Lung (tissue), 17 donors: ENCODE measurements at places on chromosomes 2 and 18.
A peak's percentile ranks its signal among the peaks of the same experiment; 100 is the strongest.

GRCh38 chr2:49959961-49960553, 805.7 kb upstream of the FSHR start:
- no peak overlapping the region for H3K4me3 ChIP-seq
- no peak for DNase-seq
- H3K36me3 ChIP-seq: no peaks in the 10 kb centered on the region
- H3K27ac ChIP-seq: no peak overlapping the region

DNA sequence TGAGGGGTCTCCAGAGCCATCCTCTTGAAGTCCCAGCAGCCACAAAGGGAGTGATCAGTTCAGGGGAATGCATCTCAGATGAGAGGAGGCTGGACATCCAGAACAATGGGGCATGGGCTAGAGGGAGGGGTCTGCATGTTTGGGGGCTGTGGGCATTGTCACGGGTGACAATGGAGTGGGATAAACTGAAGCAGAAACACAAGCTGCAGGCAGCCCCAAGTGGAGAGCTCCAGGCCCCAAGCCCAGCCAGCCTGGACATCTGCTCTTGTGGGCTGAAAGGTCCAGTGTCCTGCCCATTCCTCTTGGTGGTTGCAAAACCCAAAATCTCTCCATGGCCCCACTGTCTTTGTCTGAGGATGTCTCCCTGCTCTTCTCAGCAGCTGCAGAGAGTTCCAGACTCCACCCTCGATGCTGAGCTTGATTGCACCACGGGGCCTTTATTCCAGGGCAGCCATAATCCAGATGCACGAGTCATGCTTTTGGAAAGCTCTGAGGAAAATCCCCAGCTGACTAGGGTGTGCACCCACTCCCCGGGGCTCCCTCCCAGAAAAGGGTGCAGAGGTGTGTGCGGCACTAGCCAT, 149.4 kb downstream of the TNS1 start:
- no peaks in the 10 kb centered on the region for H3K27me3 ChIP-seq
- peak; percentile 37 for DNase-seq
- peaks cover 6% of the 10 kb centered on the region for H3K36me3 ChIP-seq
- H3K27ac ChIP-seq: peak overlapping the region; percentile 29
- no peak overlapping the region for H3K4me3 ChIP-seq

DNA sequence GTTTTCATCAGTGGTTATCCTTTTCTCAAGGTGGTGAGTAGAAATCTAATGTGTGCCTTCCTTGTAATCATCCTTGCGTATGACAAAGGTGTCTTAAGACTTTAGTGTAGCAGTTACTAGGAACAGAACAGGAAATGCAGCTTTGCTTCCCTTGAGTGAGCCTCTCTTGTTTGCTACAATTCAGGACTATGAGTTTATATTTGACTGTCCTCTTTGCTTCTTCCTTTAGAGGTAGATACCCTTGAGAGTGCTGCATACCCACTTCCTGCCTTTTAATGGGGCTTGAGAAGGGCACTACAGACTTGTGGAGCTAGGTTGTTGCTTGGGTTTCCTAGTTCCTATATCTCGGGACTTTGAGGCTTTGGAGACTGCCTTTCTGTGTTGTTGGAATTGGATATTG, 3.8 kb downstream of the KCNJ13 start:
- peaks cover 3% of the 10 kb centered on the region for H3K4me1 ChIP-seq
- no peak for DNase-seq
- H3K36me3 ChIP-seq: peaks cover 12% of the 10 kb centered on the region
- no peak overlapping the region for H3K27ac ChIP-seq
- no peaks in the 10 kb centered on the region for H3K27me3 ChIP-seq

DNA sequence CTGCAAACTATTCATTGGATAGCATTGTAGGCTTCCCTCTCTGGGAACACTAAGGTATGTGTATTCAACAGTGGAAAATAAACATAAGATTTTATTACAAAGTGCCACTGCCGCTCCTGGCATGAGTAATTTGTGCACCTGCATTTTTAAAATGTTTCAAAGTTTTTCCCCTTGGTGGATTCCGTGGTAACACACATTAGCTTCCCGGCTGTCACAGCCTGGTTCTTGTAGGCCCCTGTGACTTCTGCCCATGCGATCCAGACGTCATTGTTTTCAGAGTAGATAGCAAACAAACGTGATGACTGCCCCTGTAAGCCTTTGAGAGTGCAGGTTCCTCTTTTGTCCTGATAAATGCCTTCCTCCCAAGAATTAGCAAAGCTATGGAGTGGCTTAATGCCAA, 421.0 kb downstream of the ZNF521 start:
- H3K4me3 ChIP-seq: no peak overlapping the region
- H3K4me1 ChIP-seq: no peaks in the 10 kb centered on the region
- DNase-seq: peak; percentile 57

- peaks cover 5% of the 10 kb centered on the region for H3K4me1 ChIP-seq
- no peak overlapping the region for H3K27ac ChIP-seq
- no peak overlapping the region for H3K4me3 ChIP-seq
- H3K27me3 ChIP-seq: no peaks in the 10 kb centered on the region
Measured at GRCh38 chr2:74066491-74067203, 81.1 kb downstream of the BOLA3 start.

DNA sequence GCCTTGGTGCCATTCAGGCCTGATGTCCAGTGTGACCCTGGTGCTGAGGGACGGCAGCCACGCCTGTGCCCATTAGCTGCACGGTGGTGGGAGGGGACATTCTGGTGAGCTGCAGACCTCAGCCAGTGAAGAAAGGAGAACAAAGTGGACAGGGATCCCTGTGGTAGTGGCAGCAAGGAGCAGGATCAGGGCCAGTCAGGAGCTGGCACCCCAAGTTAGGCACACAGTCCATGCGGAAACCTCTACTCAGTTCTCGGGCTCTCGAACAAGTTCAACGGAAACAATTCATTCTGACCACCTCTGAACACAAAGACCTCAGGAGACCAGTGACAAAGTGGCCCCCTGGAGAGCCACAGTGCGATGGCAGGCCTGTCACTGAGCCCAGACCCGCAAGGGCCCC, 30.1 kb downstream of the COA5 start:
- peaks cover 52% of the 10 kb centered on the region for H3K36me3 ChIP-seq
- no peak overlapping the region for H3K27ac ChIP-seq
- no peak for DNase-seq
- no peak overlapping the region for H3K4me3 ChIP-seq
- no peaks in the 10 kb centered on the region for H3K27me3 ChIP-seq

DNA sequence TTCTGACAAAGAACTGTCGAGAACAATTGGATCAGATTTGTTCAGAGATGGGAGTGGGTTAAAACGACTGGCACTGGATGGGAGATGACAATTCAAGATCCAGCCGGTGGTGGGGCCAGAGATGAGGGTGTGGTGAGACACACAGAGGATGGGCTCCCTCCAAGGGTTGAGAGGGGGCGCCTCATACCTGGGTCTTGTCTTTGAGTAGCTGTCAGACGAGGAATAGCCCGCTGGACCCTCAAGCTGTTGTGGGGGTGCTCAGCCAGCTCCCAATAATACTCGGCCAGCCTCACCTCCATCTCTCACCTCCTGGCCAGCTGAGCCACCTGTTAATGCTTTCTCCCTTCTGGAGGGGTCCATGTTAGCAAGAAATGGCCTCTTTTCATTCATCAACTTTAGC, 14.0 kb downstream of the INPP5D start:
- H3K4me3 ChIP-seq: no peak overlapping the region
- H3K27ac ChIP-seq: no peak overlapping the region
- no peaks in the 10 kb centered on the region for H3K36me3 ChIP-seq
- peaks cover 2% of the 10 kb centered on the region for H3K27me3 ChIP-seq
- peaks cover 9% of the 10 kb centered on the region for H3K4me1 ChIP-seq

DNA sequence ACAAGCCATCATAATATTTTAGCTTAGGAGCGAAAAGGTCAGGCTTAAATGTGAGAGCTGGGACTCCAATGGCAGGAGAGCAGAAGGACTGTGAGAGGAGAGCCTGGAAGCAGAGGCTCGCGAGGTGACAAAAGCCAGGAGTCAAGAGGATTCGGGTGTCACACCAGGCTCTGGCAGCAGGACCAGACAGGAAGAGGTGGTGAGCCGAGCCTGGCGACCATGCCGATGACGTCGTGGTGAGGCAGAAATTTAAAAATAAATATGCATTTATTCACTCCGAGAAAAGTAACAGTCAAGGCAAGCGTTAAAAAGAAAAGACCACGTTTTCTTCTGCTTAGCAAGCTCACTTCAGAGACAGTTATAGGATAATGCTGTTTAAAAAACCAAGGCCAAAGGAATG, 31.3 kb upstream of the ZNF236 start:
- no peaks in the 10 kb centered on the region for H3K27me3 ChIP-seq
- H3K27ac ChIP-seq: no peak overlapping the region
- H3K4me1 ChIP-seq: no peaks in the 10 kb centered on the region
- no peak for DNase-seq

DNA sequence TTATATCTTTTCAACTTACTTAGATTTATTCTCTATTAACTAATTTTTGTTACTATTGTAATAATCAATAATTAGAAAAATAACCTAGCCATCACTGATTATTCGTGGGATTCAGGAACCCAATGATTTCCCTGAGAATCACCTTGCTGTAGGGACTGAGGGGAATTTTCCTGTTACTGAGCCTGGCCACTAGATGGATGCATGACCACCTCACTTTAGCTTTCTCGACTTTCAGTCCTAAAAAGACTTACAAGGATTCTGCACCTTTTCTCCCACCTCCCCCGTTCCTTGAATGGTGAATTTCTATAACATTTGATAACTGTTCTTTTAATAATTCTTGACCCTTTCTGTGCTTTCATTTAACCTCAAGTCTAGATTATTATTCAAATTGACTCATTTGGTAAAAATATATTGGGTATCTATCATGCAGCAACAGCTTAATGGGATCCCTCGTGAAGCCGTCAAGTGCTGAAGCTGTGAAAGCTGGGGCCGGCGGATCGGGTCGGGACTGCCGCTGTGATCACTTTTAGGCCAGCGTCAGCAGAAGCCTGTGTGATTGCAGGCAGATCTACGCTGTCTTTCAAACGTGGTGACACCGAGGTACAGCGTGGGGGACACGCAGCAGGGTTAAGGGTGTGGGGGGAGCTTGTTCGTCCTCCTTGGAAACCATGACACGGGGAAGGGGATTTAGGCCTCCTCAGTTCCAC, 38.8 kb upstream of the TMEM18 start:
- no peak for DNase-seq
- no peaks in the 10 kb centered on the region for H3K27me3 ChIP-seq
- no peak overlapping the region for H3K27ac ChIP-seq
- no peaks in the 10 kb centered on the region for H3K36me3 ChIP-seq
- no peaks in the 10 kb centered on the region for H3K4me1 ChIP-seq

- no peak overlapping the region for H3K27ac ChIP-seq
- H3K36me3 ChIP-seq: peaks cover 7% of the 10 kb centered on the region
- no peaks in the 10 kb centered on the region for H3K27me3 ChIP-seq
- peaks cover 2% of the 10 kb centered on the region for H3K4me1 ChIP-seq
- DNase-seq: no peak
Measured at GRCh38 chr2:239192456-239192855, 208.4 kb downstream of the HDAC4 start.

DNA sequence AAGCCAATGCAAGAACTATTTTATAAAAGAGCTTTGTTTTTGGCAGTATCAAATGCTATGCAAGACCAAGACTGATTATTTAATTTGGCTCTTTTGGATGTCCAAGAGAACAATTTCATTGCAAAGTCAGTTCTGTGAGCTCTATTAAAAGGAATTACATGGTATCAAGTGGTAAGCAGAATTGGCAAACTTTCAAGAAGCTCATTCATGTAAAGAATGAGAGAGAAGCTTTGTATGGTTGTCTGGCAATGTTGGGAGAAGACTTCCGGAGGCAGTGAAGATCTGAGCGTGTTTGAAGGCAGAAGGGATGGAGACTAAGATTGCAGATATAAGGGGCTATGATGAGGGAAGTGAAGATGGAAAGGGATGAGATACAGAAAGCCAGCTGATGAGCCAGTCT, 49.6 kb downstream of the CPS1 start:
- no peak overlapping the region for H3K4me3 ChIP-seq
- no peaks in the 10 kb centered on the region for H3K36me3 ChIP-seq
- no peaks in the 10 kb centered on the region for H3K4me1 ChIP-seq
- no peaks in the 10 kb centered on the region for H3K27me3 ChIP-seq

- H3K36me3 ChIP-seq: peaks cover 8% of the 10 kb centered on the region
- H3K27ac ChIP-seq: peak overlapping the region; percentile 77
- no peak for DNase-seq
- H3K27me3 ChIP-seq: no peaks in the 10 kb centered on the region
Measured at GRCh38 chr2:237704501-237705434, 77.4 kb downstream of the LRRFIP1 start.

DNA sequence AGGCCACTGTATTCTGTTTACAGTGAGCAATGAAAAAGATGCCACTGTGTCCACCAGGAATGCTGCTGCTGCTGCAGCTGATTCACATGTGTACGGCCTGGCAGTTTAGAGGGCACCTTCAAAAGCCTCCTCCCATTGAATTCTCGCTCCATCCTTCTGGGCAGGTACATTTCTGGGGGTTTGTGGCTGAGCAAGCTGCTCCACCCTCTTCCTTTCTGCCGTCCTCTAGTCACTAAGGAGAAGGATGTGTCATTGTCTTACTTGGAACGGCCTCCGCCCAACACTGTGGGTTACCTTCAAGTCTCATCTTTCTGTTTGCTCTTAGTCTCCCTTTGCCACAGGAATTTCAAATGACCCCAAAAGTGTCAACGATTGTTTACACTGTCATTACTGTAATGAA, 182.0 kb downstream of the ZBTB7C start:
- no peak overlapping the region for H3K27ac ChIP-seq
- no peak for DNase-seq
- H3K4me3 ChIP-seq: no peak overlapping the region
- H3K27me3 ChIP-seq: no peaks in the 10 kb centered on the region
- H3K36me3 ChIP-seq: no peaks in the 10 kb centered on the region

DNA sequence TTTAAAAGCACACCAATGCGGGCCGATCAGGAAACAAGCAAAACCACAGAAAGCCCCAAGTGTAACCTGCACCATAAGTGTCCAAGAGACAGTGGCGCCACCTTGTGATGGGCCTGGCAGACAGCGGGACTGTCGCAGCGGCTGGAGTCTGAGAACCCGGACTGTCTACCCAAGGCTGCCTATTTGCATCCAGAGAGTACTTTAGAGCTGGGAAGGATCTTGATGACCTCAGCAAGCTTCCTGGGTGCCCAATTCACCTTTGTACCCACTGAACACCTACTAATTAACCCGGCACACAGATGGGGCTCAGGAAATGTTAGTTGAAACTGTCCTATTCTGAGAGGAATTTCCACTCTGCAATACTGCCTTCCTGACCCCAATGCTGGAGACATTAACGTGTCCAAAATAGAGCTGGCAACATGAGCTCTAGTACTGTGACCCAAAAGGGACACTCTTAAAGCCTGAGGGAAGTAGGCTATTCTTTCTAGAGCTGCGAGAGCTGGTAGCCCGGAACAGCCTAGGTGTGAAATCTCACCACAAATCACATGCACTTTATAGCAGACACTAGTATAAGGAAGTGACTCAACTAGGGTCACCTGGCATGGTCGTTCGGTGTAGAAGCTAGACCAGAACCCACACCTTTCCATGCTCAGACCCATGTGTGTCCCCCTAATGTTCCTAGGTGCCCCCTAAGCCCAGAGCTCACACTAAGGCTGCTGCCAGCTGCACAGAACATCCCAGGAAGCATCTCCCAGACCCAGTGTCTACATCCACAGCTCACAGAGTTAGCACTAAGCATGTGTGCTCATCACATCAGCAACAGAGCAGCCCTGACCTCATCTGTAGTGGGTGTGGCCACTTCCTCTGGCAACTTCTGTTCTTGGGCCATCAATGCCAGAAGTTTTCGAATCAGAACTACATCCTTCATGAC, 25.4 kb downstream of the POLR1A start:
- H3K27ac ChIP-seq: no peak overlapping the region
- no peaks in the 10 kb centered on the region for H3K4me1 ChIP-seq
- no peaks in the 10 kb centered on the region for H3K27me3 ChIP-seq
- H3K36me3 ChIP-seq: peaks cover 23% of the 10 kb centered on the region
- DNase-seq: peak; percentile 72
